Activated T-cell treated with anti-CD3 and anti-CD28 coated beads, Interleukin-2, amount 50 U/mL, for 48 hours (primary cell): ENCODE measurements at places on chromosomes 3 and 15.

- DNase-seq: no peak
Measured at GRCh38 chr15:55873024-55873720, 120.2 kb downstream of the NEDD4 start.

DNA sequence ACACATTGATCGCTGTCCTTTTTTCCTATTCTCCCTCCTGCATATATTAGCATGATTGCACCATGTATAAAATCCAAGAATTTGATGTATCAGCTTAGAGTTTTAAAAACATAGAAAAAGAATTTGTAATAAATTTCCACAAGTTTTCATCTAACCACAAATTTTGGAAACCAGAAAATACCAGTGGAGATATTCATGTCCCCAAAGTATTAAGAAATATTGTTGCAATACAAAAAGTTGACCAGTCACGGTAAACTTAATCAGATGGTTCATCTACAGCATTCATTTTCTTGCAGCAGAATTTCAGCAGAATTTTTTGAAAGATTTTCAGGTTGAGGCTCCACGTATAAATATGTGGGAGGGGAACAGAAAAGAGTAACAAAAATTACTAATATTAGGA, 500.9 kb upstream of the MDFIC2 start:
- no peak for DNase-seq

DNA sequence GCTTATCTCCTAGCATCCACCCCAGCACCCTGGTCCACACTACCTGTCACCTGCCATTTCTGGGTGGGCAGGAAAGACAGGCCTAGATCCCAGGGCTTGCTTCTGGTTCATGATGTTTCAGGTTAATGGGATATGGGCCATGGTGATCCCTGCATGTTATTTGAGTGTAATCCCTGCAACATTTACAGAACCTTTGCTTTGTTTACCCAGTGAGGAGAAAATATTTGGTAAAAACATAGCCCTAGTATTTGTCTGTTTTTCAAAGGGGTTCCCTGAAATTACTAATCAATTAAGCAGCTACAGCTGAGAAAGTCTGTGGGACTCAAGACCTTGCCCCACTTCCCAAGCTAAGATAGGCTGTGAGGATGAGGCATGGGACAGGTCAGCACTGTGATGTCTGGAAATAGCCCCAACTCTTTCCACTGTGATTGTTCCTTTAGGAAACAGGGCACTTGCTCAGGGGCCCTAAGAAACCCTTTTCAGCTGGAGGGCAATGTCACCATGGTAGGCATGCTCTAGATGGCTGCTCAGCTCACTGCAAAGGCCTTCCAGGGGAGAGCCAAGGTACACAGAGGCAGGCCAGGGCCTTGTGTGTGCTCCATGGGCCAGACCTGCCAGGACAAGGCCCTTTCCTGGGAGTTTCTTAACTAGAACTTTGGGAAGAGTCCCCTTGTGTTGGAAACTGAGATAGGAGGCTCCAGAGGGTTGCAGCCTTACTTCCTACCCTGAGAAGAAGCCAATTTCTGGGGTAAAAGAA, 11.1 kb downstream of the TRANK1 start:
- DNase-seq: no peak

DNA sequence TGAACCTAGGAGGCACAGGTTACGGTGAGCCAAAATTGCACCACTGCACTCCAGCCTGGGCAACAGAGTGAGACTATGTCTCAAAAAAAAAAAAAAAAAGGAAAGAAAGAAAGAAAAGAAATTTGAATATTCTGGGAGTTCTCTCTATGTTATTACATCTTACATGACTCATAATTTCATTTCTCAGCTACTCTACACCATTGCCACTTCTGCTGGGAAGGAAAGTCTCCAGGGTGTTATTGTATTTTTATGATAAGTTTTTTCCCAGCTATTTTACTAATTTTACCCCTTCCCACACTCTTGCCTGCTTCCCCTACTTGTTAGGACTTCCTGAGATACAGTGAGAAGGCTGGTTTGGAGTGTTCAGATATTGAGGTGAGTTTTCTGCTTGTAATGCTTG, 69.7 kb upstream of the UMPS start:
- DNase-seq: no peak

GRCh38 chr3:130816561-130817445, 70.2 kb upstream of the PIK3R4 start:
- no peak for DNase-seq
